ENCODE measurements at places on chromosomes 4 and X. TPM values are rescaled to one million over a fixed set of nuclear protein-coding genes. Genes with fewer than 3 reads are reported as not detected.

GRCh38 chrX:97374266-97374665 is 490.6 kb downstream of the RPA4 start:
- no peak overlapping the region for H3K4me3 ChIP-seq
- no peaks in the 10 kb centered on the region for H3K4me1 ChIP-seq
- no peaks in the 10 kb centered on the region for H3K36me3 ChIP-seq
- H3K27me3 ChIP-seq, result no peaks in the 10 kb centered on the region
- DNase-seq, result no peak

- no peaks in the 10 kb centered on the region for H3K4me1 ChIP-seq
- no peak overlapping the region for H3K27ac ChIP-seq
- H3K4me3 ChIP-seq, result no peak overlapping the region
- H3K36me3 ChIP-seq, result no peaks in the 10 kb centered on the region
- peaks cover 12% of the 10 kb centered on the region for H3K27me3 ChIP-seq
These were observed 50.2 kb upstream of the FAM9A start for GRCh38 chrX:8851231-8851886.

DNA sequence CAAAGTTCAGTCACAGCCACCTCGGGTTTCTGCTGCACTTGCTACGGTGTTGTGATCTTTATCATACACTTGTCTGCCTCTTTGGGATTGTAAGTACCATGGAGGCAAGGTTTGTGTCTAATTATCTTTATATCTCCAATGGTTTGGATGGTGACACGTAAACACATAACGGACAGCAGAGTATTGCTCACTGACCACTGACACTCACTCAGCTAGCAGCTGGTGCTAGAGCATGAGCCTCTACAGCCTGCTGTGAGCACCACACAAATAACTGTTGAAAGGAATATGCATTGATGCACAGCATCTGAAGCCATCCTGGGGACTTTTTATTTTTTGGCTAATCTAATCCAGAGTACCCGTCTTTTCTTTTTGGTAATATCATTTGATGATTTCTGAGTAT is 156.0 kb downstream of the DCLK2 start:
- DNase-seq, result no peak
- no peaks in the 10 kb centered on the region for H3K4me1 ChIP-seq
- no peak overlapping the region for H3K27ac ChIP-seq
- H3K36me3 ChIP-seq, result no peaks in the 10 kb centered on the region

DNA sequence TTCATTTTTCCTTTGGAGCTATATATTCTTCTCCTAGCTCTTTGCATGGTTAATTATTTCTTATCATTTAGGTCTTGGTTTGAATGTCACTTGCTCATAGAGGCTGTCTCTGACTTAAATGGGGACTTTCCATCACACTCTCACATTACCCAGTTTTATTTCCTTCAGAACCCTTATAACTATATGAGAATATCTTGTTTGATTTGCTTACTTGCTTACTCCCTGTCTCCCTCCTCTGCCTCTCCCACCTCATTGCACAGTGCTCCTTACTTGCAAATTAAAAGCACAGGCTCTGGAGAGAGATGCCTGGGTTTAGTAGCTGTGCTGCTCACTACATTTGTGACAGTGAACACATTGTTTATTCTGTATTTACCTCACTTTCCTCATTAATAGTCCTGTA is 174.6 kb downstream of the SOWAHB start:
- peaks cover 14% of the 10 kb centered on the region for H3K27me3 ChIP-seq
- H3K27ac ChIP-seq, result no peak overlapping the region
- DNase-seq, result no peak

DNA sequence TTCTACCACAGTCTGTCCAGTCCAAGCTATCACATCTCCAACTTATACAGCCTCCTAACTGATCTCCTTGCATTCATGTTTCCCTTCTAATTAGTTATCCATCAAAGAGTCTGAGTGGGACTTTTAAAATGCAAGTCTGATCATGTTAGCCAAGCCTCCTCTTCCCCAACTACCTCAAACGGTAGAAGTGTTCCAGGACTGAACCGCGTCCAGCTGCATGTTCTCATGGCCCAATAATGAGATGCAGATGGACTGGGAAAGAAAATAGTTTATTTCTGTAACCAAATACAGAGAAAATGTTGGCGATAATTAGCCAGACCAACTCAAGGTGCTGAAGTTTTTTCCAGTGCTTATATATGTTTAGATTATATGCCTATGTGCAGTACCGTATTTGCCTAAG is 46.6 kb upstream of the PPP1R2C start:
- no peak for DNase-seq
- H3K27me3 ChIP-seq, result no peaks in the 10 kb centered on the region
- H3K36me3 ChIP-seq, result peaks cover 3% of the 10 kb centered on the region
- no peak overlapping the region for H3K27ac ChIP-seq
- peaks cover 2% of the 10 kb centered on the region for H3K4me1 ChIP-seq
- H3K4me3 ChIP-seq, result no peak overlapping the region

Gene ADH7
- total RNA-seq, result not detected
